Pulmonary artery endothelial cell (primary cell): ENCODE measurements at places on chromosomes 16 and 17. TPM values are rescaled to one million over a fixed set of nuclear protein-coding genes. Genes with fewer than 3 reads are reported as not detected.

The PDF gene
- 16.0 and 22.1 TPM in 2 replicates for total RNA-seq

The RPL13 gene
- 2,574 and 3,609 TPM in 2 replicates for total RNA-seq

The NOD2 gene
- total RNA-seq = 0.26 and 1.2 TPM in 2 replicates

The MT1F gene
- 0.59 and 2.4 TPM in 2 replicates for total RNA-seq

The GPR142 gene
- total RNA-seq = not detected in 2 replicates

The ARHGDIA gene
- total RNA-seq = 135 and 168 TPM in 2 replicates

The SLC16A11 gene
- total RNA-seq = 0.26 and 0.78 TPM in 2 replicates

The SLC16A6 gene
- total RNA-seq = 0.14 and 0.73 TPM in 2 replicates

The SLC52A1 gene
- total RNA-seq = 0.07 TPM in 2 replicates

The FBXO39 gene
- total RNA-seq = 0.28 and 1.4 TPM in 2 replicates

The FSCN2 gene
- total RNA-seq = 0.35 and 0.66 TPM in 2 replicates

The NPIPB2 gene
- total RNA-seq = 0.40 and 1.8 TPM in 2 replicates

The KRT33B gene
- total RNA-seq = not detected in 2 replicates

The MEFV gene
- total RNA-seq = not detected in 2 replicates

The DNAH2 gene
- under 0.01 and 0.07 TPM in 2 replicates for total RNA-seq

The TMEM204 gene
- total RNA-seq = 24.6 and 25.7 TPM in 2 replicates

The GFER gene
- total RNA-seq = 13.5 and 21.1 TPM in 2 replicates

The GCGR gene
- not detected in 2 replicates for total RNA-seq

The MT1X gene
- 26.1 and 29.9 TPM in 2 replicates for total RNA-seq

The SOCS1 gene
- 0.73 and 1.9 TPM in 2 replicates for total RNA-seq

The RASL10B gene
- total RNA-seq = 0.20 and 0.49 TPM in 2 replicates

The TMEM238L gene
- total RNA-seq = not detected in 2 replicates

The KIFC3 gene
- total RNA-seq = 53.3 and 65.0 TPM in 2 replicates

The TMC5 gene
- total RNA-seq = not detected in 2 replicates

The DYNC1LI2 gene
- 131 and 166 TPM in 2 replicates for total RNA-seq

The PRSS33 gene
- total RNA-seq = not detected in 2 replicates

The ZC3H7A gene
- total RNA-seq = 27.6 and 32.2 TPM in 2 replicates

The MILR1 gene
- total RNA-seq = 3.3 and 4.6 TPM in 2 replicates

The TBC1D3G gene
- total RNA-seq = not detected in 2 replicates
